ENCODE measurements at places on chromosomes 5 and 9.

GRCh38 chr5:28743716-28744110 is 1705.3 kb upstream of the CDH9 start:
- DNase-seq = no peak

- DNase-seq = no peak
Observed at GRCh38 chr9:137408651-137409405, 14.1 kb downstream of the EXD3 start.

GRCh38 chr9:98310752-98311392 is 55.4 kb upstream of the TBC1D2 start:
- no peak for DNase-seq

DNA sequence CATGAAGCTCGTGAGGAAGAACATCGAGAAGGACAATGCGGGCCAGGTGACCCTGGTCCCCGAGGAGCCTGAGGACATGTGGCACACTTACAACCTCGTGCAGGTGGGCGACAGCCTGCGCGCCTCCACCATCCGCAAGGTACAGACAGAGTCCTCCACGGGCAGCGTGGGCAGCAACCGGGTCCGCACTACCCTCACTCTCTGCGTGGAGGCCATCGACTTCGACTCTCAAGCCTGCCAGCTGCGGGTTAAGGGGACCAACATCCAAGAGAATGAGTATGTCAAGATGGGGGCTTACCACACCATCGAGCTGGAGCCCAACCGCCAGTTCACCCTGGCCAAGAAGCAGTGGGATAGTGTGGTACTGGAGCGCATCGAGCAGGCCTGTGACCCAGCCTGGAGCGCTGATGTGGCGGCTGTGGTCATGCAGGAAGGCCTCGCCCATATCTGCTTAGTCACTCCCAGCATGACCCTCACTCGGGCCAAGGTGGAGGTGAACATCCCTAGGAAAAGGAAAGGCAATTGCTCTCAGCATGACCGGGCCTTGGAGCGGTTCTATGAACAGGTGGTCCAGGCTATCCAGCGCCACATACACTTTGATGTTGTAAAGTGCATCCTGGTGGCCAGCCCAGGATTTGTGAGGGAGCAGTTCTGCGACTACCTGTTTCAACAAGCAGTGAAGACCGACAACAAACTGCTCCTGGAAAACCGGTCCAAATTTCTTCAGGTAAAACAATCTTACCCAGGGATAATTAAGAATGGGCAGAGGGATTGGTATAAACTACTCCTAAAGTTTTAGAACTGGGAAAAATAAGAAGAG is 12.9 kb downstream of the ITGA1 start:
- DNase-seq = no peak

GRCh38 chr5:103674739-103675138 is 112.2 kb upstream of the NUDT12 start:
- DNase-seq = no peak

DNA sequence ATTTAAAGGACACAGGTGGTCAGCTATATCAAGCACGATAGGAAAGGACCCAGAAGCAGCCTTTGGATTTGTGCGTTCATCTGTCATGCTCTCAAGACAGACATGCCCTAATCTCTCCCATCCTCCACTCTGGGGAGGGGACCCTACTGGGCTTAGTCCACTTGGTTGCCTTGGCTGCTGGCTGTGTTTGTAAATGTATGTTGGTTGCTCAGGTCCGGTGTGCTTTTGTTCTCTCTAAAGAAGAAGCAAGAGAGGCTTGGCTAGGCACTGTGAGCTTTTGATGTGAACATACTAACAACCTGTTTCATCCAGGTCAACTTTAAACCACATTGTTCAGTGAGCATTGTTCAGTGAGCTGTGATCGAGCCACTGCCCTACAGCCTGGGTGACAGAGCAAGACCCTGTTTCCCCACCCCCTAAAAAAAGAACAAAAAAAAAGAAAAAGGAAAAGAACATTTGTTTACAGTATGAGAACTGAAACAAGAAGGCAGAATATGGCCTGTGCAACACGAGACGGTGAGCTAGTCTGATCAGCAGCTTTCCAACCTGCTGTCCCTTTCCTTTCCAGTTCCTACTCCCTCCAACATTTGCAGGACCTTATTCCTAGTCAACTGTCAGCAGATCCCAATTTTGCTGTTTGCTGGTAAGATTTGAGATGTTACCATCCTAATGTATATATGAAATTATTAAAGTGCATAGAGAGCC is 228.3 kb downstream of the ARHGAP26 start:
- no peak for DNase-seq

DNA sequence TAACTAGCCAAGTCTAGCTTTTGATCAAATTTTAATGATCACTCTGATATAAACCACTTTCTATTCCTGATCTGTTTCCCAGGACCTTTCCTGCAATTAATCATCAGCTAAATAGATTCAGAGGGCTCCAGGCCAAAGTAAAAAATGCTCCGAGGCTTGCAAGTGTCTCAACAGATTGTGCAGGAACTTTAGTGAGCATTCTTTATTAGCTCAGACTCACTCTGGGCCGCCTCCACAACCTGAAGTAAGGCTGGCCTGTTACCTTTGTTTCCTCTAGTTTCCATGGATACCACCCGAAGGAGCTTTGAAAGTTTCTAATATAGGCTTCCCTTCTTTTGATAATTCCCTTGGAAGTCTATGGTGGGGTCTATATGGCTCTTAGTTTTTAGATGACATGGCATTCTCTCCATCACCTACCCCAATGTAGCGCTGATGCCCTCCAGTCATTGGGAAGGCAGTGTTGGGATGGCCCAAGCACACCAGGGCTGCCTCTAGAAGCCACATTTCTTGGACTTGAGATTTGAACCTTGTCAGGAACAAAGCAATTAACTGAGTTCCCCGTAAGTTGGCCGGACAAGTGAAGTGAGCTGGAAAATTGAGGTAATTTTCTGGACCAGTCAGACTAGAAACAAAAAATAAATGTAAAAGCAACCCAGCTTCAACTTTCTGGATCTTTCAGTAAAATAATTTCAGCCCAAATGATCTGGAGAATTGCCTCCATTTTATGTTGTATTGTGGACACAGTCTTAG is 97.6 kb upstream of the LHFPL2 start:
- no peak for DNase-seq

- no peak for DNase-seq
Observed at GRCh38 chr5:111266491-111266890, 42.3 kb downstream of the CAMK4 start.

DNA sequence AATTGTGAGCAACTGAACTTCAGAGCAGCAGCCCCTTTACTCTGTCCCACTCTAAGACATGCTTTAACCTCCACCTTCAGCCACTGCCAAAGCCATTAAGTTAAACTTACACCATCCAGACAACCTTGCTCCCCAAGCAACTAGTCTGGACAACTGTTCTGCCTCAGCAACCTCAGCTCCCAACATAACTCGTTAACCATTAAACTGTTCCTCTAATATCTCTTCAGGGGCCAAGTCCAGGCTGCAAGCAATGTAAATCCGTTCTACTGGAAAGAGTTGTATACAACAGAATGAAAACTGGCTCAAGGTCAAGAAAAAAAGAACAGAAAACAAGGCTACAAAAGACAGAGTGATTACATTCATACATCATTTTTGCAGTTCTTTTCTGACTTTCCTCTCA is 131.7 kb upstream of the TARS1 start:
- no peak for DNase-seq

- no peak for DNase-seq
Observed at GRCh38 chr9:136940526-136941230, 3.9 kb downstream of the FBXW5 start.

- DNase-seq = no peak
Observed at GRCh38 chr5:113336975-113337374, 97.8 kb downstream of the TSSK1B start.

GRCh38 chr9:123341816-123342215 is 14.2 kb upstream of the CRB2 start:
- no peak for DNase-seq

- DNase-seq = no peak
Observed at GRCh38 chr5:181223729-181224389, 778 bp downstream of the TRIM41 start.

DNA sequence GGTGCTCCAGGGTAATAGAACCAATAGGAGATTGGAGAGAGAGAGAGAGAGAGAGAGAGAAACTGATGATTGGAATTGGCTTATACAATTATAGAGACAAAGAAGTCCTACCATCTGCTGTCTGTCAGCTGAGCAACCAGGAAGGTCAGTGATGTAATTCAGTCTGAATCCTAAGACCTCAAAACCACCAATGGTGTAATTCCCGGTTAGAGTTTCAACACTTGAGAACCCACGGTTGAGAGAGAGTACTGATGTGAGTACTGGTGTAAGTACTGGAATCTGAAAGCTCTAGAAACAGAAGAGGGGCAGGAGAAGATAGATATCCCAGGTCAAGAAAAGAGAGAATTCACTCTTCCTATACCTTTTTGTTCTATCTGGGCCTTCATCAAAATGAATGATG is 775.8 kb downstream of the EFNA5 start:
- DNase-seq = no peak

Data from NCI-H1105 (cell line).